ENCODE measurements at places on chromosomes 1 and 21.
A peak's percentile ranks its signal among the peaks of the same experiment; 100 is the strongest.

- DNase-seq = peak; percentile 84
Observed at GRCh38 chr1:9659328-9659727, 7.8 kb downstream of the PIK3CD start.

- DNase-seq = no peak
Observed at GRCh38 chr1:182927693-182928433, 25.1 kb downstream of the SHCBP1L start.

- DNase-seq = no peak
Observed at GRCh38 chr21:29810871-29811270, 128.9 kb downstream of the GRIK1 start.

DNA sequence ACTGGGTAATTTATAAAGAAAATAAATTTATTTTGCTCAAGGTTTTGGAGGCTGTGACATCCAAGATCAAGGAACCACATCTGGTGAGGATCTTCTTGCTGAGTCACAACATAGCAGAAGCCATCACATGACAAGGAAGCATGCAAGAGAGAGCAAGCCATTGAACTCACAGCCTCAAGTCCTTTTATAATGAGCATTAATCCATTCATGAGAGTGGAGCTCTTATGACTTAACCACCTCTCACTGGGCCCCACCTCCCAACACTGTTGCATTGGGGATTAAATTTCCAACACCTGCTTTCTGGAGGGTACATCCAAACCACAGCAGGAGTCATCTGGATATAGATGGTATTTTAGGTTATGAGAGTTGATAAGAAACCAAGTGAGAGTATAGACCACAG lies 20.6 kb upstream of the EGLN1 start:
- peak; percentile 51 for DNase-seq

DNA sequence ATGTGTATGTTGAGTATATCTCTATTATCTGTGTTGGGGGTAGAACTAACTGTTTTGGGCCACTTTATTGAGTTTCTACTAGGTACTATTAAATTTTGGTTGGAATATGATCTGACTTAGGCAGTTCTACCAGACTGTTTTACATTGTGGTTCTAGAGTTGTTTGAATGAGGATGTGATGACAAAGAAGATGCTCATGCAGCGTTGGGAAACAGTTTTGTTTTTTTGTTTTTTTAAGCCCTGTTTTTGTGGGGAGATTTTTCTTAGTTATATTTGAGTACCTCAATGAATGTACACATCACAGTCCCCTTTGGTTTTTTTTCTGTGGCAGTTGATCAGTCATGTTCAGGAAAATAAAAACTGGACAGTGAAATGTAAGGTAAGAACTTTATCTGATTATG lies 40.1 kb downstream of the TMED5 start:
- no peak for DNase-seq

DNA sequence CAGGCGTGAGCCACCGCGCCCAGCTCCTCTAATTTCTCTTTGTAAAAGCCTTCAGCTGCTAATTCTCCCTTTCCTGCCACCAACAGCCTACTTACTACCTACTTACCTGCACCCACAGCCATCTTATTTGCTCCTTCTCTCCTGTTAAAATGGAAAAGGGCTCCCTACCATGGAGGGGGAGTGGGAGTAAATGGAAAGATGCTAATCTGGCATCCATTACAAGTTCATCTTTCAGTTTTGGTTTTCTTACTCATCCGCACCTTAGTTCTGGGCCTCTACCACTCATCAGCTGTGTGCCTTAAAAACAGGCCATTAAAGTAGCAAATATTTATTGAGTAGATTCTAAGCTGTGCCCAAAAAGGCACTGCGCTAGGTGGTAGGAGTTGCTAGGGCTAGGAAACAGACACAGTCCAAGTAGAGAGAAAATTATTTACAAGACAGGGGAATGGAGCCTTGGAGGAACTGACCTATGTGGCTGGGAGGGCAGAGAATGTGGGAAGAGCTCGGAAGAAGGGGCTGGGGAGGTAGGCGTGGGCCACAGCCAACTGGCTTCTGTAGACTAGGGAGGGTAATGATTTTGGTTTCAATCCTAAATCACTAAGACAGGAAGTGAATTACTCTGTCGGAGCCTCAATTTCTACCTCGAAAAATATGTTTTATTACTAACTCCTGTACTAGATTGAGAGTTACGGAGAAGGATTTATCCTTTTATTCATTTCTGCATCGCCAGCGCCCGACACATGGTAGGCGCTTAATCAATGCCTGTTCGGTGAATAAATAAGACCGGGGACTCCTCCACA lies 685 bp upstream of the DDI2 start:
- DNase-seq = peak; percentile 43

GRCh38 chr1:199898654-199899053 lies 128.9 kb upstream of the NR5A2 start:
- DNase-seq = no peak

GRCh38 chr1:94820936-94821335 lies 779 bp downstream of the SLC44A3 start:
- DNase-seq = no peak

DNA sequence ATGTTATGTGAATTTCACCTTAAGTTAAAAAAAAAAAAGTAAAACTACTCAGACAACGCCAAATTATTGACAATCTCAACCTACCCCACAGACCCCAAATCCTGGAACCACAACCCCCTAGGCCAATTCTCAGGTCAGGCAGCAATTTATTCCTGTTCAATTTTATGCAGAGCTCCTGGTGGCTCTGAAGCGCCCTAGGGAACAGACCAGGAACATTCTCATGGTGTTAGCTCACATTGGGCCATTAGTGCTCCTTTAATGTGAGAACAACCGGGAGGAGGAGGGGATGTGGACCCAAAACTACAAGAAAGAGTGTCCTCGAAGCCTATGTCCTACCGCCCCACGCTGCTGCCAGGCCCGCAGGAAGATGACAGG lies 403 bp upstream of the PSEN2 start:
- DNase-seq = no peak

- DNase-seq = no peak
Observed at GRCh38 chr1:164773102-164773501, 214.1 kb downstream of the PBX1 start.

DNA sequence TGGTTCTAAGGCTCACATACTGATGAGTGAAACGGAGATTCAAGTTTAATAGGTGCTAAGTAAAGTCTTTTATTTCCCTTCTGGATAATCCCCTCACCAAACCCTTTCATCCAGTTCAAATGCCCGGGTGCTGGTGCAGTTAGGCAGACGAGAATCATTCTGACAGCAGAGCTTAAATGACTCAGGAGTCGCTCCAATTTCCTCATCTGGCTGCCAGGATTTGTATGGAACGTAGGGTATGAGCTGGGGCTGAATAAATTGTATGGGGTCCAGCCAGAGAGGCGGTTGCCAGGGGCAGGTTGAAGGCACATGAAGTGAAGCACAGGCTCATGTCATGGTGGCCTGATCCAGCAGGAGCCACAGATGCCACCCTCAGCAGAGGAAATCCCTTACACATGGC lies 76.0 kb downstream of the PAPPA2 start:
- no peak for DNase-seq

DNA sequence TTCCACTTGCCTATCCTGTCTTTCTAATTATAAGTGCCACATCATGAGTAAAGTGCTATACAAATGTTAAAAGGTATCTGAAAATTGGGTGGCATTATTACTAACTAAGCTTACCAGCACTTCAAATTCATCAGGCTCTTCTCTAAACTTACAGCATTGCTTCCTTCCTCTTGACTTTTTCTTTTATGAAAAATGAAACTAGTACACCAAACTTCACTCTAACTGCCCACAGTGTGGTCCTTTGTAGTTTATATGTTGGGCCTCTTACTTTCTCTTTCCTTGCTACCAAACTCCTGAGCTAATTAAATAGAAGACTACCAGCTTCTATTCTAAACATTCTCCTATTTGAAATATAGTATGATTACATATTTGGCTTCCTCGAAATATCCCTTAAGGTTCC lies 81.8 kb downstream of the NOTCH2 start:
- DNase-seq = no peak

DNA sequence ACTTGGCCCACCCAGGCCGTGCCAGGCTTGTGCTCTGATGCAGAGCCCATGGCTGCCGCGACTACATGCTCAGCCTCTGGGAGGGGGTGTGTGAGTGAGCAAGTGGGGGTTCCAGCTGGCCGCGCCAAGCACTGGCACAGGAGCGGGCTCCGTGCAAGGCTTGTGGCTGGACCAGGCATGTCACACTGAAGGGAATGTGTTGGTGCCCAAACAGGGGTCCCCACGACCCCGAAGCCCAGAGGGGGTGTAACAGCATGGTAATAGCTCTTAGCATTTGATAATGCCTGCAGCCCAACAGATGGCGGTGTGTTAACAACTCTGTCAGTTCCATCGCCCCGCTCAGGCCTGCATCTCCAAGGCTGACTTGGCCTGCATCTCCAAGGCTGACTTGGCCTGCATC lies 38.3 kb upstream of the CD46 start:
- DNase-seq = no peak

DNA sequence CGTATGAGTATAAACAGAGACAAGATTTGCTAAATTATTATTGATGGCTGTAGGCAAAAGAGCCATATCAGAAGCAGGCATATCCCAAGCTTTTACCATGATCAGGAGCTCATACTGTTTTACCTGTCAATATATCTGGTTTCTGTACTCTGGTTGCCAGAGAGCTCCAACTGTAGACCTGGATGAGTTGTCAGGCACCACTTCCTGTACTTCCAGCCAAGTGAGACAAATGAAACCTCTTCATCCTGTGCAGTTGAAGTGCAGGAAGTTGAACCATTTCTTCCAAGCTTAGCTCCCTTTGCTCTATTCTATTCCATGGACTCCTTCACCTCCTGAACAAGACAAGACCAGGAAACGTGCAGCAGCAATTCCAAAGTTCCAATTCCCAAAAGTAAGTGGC lies 115.6 kb downstream of the ZNF281 start:
- no peak for DNase-seq

GRCh38 chr1:206867716-206868115 lies 2.3 kb downstream of the IL20 start:
- DNase-seq = peak; percentile 23

DNA sequence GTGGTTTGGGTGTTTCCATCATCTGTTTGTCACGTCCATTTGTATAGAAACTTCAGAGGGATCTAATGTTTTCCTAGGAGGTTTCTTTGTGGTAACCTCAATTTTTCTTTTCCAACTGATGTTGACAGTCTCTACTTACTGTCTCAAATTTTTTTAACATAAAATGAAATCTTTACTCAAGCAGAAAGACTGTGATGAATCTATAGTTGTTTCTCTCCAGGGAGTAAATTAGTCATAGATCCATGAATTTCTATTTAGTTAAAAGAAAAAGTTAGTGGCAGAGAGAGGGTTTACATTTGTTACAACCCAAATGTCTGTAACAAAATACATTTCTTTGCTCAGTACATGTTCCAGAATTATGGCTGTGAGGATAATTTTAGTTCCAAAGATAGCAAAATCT lies 161.6 kb downstream of the DISP1 start:
- DNase-seq = no peak

- no peak for DNase-seq
Observed at GRCh38 chr1:236416165-236416564, 22.1 kb downstream of the EDARADD start.
